Activated naive CD4-positive, alpha-beta T cell treated with anti-CD3 and anti-CD28 coated beads for 36 hours (primary cell): ENCODE measurements at places on chromosomes 4 and X.

DNA sequence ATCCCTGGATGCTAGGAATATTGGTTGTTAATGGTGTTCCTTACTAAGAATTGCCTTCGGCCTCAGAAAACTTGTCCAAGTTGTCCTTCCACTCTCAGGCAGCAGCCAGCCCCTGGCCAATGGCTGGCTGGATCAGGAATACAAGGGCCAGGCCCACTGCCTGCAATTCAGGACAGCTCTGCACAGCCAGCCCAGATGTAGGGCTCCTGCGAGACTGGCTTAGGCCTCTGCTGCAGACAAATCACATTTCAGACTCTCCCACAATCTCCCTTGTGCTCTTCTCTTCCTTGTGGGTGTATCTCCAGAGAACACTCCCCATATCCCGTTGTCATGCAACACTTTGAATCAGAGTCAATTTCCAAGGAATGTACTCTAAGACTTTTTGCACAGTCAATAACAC, 747.6 kb upstream of the FTHL17 start:
- no peaks in the 10 kb centered on the region for H3K4me1 ChIP-seq
- no peaks in the 10 kb centered on the region for H3K36me3 ChIP-seq
- H3K4me3 ChIP-seq: no peak overlapping the region

DNA sequence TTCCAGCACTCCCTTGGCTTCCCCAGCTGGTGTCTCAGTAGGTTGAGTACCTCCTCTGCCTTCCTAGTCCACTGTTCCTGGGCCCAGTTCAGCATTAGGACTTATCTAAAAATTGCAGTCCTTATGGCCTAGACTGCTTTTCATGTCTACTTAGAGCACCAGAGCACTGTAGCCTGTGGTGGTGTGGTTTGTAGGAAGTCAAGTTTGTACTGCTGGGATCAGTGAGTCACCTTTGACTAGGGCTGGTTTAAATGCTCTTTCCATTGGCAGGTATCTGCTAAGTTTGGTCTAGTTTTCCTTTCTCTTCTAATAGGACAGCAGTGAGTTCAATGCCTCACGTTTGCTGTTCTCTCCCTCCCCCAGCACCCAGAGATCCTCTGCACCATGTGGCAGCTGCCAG, 233.6 kb upstream of the WDFY3 start:
- H3K4me1 ChIP-seq: no peaks in the 10 kb centered on the region
- H3K27ac ChIP-seq: no peak overlapping the region
- no peaks in the 10 kb centered on the region for H3K36me3 ChIP-seq
- no peak overlapping the region for H3K4me3 ChIP-seq

- no peak overlapping the region for H3K27ac ChIP-seq
- peaks cover 2% of the 10 kb centered on the region for H3K4me1 ChIP-seq
- H3K4me3 ChIP-seq: no peak overlapping the region
- no peaks in the 10 kb centered on the region for H3K27me3 ChIP-seq
- no peaks in the 10 kb centered on the region for H3K36me3 ChIP-seq
Observed at GRCh38 chrX:153495903-153496589, 1.3 kb downstream of the BGN start.

- no peak for DNase-seq
- H3K4me3 ChIP-seq: no peak overlapping the region
Observed at GRCh38 chr4:138948918-138949317, 66.7 kb upstream of the NOCT start.

GRCh38 chr4:186954509-186954908, 230.9 kb upstream of the FAT1 start:
- no peak for DNase-seq
- H3K4me1 ChIP-seq: no peaks in the 10 kb centered on the region
- H3K27me3 ChIP-seq: no peaks in the 10 kb centered on the region
- no peak overlapping the region for H3K4me3 ChIP-seq
- no peaks in the 10 kb centered on the region for H3K36me3 ChIP-seq
- no peak overlapping the region for H3K27ac ChIP-seq

DNA sequence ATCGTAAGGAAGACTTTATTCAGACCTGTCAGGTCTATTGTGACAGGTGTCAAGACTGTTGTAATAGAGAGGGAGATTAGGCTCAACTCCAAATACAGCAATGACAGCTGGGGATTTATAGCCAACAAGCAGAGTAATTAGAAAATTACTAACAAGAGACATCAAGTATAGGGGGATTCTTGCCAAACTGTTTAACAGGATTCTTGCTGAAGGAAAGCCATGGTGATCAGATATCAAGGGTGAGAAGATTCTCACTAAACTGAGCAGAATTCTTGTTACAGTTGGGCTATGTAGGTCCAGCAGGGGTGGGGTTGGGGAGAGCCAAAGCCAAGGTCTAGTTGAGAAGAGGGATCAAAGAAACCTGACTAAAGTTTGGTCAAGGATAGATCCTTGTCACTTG, 461.0 kb upstream of the GALNT7 start:
- H3K27me3 ChIP-seq: no peaks in the 10 kb centered on the region
- H3K27ac ChIP-seq: no peak overlapping the region
- DNase-seq: no peak
- no peaks in the 10 kb centered on the region for H3K4me1 ChIP-seq
- peaks cover 2% of the 10 kb centered on the region for H3K36me3 ChIP-seq
- no peak overlapping the region for H3K4me3 ChIP-seq

DNA sequence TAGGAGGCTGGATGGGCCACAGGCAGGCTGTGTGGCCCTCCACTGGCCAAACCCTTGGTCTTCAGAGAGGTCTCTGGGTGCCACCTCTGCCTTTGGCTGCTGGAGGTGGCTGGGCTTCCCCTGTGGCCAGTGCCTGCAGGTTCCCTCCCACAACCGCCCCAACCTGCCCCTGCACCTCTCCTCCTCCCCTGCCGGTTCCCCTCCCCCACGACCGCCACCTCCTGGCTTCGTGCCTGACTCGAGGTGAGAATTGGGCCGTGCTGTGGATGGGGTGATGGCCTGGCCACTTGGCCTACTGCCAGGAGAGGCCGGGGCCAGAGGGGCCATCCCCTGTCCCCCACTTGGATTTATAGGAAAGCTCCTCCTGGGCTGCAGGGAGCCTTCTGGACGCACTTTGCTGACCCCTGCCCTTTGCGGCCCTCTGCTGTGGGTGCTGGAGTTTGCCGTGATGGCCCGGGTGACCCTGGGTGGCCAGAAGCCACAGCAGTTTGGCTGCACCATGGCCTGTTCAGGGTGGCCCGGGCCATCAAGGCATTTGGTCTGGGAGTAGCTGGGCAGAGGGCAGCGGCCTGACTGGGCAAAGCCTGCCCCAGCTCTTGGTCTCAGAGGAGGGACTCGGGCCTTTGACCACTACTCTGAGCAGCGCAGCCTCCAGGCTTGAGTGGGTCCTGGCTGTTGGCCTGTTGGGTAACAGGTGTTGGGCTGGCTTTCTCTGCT, 3.8 kb downstream of the NAT8L start:
- no peak for DNase-seq
- no peak overlapping the region for H3K27ac ChIP-seq
- peaks cover 4% of the 10 kb centered on the region for H3K27me3 ChIP-seq
- H3K4me1 ChIP-seq: no peaks in the 10 kb centered on the region
- H3K4me3 ChIP-seq: no peak overlapping the region

GRCh38 chr4:169080981-169081380, 70.9 kb upstream of the CBR4 start:
- H3K4me1 ChIP-seq: peaks cover 10% of the 10 kb centered on the region
- no peak for DNase-seq

- H3K27ac ChIP-seq: no peak overlapping the region
- H3K36me3 ChIP-seq: no peaks in the 10 kb centered on the region
- no peaks in the 10 kb centered on the region for H3K4me1 ChIP-seq
- no peak overlapping the region for H3K4me3 ChIP-seq
- H3K27me3 ChIP-seq: no peaks in the 10 kb centered on the region
- DNase-seq: no peak
Observed at GRCh38 chrX:128901018-128901417, 622.3 kb downstream of the SMARCA1 start.

GRCh38 chr4:189267312-189267965, 673.2 kb upstream of the FRG1 start:
- H3K4me3 ChIP-seq: no peak overlapping the region
- no peak overlapping the region for H3K27ac ChIP-seq
- H3K27me3 ChIP-seq: no peaks in the 10 kb centered on the region
- peaks cover 3% of the 10 kb centered on the region for H3K36me3 ChIP-seq

GRCh38 chrX:17409566-17410290, 34.7 kb downstream of the NHS start:
- DNase-seq: no peak
- no peak overlapping the region for H3K4me3 ChIP-seq
- H3K27me3 ChIP-seq: peaks cover 13% of the 10 kb centered on the region

GRCh38 chr4:76688619-76689144, 209.3 kb downstream of the SOWAHB start:
- no peak for DNase-seq
- H3K36me3 ChIP-seq: no peaks in the 10 kb centered on the region
- peaks cover 59% of the 10 kb centered on the region for H3K27me3 ChIP-seq
- no peak overlapping the region for H3K27ac ChIP-seq
- peaks cover 12% of the 10 kb centered on the region for H3K4me1 ChIP-seq

DNA sequence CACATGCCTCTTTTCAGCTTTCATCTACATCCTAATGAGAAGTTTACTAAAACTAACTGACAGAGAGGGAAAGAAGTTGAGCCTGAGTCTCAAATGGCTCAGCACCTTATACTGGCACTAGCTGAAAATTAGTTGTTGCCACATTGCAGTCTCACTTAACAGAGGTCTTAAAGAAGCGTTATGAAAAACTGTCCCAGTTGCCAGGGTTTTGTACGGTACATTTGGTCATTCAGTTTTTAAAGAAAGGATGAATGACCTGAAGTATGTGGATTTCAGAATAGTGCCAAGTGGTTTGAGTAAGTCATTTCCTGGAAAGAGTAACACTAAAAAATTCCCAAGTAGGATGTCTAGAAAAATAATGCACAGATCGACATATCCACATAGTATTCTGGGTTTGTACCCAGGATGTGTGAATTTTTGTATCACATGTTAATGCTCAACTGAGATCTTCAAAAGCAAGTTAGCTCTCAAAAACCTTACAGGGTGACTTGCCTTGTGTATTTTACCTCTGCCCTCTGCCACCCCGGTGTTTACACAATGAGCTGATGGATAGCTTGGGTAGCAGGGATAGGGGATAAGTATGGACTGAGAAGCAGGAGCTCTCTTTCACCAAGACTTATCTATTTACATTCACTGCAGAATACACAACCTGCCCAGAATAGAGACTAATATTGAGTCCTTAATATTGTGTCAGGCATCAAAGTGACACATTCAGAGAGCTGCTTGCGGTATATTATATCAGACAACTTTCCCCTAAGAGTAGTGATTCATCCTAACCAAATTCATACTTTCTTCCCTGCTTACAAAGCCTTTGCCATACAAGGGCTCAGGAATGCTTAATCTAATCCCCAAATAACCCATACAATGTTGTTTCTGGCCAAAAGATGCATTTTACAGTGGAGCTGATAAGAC, 1075.7 kb upstream of the PABPC4L start:
- H3K36me3 ChIP-seq: no peaks in the 10 kb centered on the region
- no peaks in the 10 kb centered on the region for H3K27me3 ChIP-seq
- H3K27ac ChIP-seq: no peak overlapping the region
- DNase-seq: no peak
- no peak overlapping the region for H3K4me3 ChIP-seq

GRCh38 chr4:108813261-108813660, 50.4 kb upstream of the ETNPPL start:
- no peaks in the 10 kb centered on the region for H3K4me1 ChIP-seq
- H3K27ac ChIP-seq: no peak overlapping the region
- no peak overlapping the region for H3K4me3 ChIP-seq
- no peaks in the 10 kb centered on the region for H3K36me3 ChIP-seq

DNA sequence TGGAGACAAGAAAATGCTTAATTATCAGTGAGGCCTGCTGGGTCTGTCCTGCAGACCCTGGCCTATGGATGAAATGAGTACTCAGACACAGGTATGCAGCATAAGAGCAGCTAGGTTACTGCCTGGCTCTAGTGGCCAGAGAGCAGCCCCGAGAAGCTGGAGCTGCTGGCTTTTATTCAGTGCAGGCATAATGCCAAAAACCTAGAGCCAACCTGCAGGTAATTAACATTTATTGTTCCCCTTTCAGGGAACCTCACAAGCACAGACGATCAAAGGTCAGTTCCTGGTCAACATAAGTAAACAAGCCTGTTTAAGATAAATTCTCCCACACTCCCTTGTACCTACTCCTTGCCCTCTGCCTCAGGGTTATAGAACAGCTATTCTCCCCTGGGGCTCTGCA, 13.3 kb downstream of the IDS start:
- peaks cover 10% of the 10 kb centered on the region for H3K36me3 ChIP-seq
- peaks cover 2% of the 10 kb centered on the region for H3K4me1 ChIP-seq
- no peak for DNase-seq
- H3K27ac ChIP-seq: no peak overlapping the region
- no peaks in the 10 kb centered on the region for H3K27me3 ChIP-seq

GRCh38 chr4:166315721-166316467, 442.9 kb downstream of the TLL1 start:
- no peaks in the 10 kb centered on the region for H3K36me3 ChIP-seq
- H3K4me3 ChIP-seq: no peak overlapping the region
- no peaks in the 10 kb centered on the region for H3K4me1 ChIP-seq
- H3K27me3 ChIP-seq: no peaks in the 10 kb centered on the region
- no peak for DNase-seq

DNA sequence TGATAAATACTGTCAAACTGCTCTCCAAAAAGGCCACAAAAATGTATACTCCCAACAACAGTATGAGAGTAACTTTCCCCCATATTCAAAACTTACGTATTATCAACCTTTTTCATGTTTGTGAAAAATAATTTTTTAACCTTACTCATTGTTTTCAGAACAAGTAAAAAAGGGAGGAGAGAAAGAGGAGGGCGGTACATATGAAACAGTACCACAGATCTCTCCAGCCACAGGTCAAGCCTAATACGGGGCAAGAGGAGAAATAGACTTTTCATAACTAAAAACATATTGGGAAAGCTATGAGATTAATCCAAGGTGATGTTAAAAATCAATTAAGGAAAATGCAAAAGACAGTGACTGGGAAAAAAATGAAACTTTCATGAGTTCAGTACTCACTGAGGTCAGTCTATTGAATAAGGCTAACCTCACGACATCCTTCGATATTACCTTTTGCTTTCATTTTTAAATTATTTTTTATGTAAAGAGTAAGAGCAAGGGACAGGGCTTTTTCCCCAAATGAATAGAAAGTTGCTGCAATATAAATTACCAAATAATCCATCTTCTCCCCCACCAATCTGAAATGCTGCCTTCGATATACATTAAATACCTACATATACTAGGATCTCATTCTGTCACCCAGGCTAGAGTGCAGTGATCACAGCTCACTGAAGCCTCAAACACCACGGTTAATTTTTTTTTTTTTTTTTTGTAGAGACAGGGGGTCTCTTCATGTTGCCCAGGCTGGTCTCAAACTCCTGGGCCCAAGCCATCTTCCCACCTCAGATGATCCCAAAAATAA, 25.3 kb downstream of the FBXW7 start:
- H3K27me3 ChIP-seq: no peaks in the 10 kb centered on the region
- H3K36me3 ChIP-seq: peaks cover 10% of the 10 kb centered on the region
- no peak for DNase-seq
- H3K27ac ChIP-seq: no peak overlapping the region

- no peaks in the 10 kb centered on the region for H3K36me3 ChIP-seq
- H3K27ac ChIP-seq: no peak overlapping the region
- no peak for DNase-seq
- H3K27me3 ChIP-seq: no peaks in the 10 kb centered on the region
Observed at GRCh38 chrX:117059848-117060247, 597.1 kb upstream of the CT83 start.
